ENCODE measurements at places on chromosomes 11 and 22.

DNA sequence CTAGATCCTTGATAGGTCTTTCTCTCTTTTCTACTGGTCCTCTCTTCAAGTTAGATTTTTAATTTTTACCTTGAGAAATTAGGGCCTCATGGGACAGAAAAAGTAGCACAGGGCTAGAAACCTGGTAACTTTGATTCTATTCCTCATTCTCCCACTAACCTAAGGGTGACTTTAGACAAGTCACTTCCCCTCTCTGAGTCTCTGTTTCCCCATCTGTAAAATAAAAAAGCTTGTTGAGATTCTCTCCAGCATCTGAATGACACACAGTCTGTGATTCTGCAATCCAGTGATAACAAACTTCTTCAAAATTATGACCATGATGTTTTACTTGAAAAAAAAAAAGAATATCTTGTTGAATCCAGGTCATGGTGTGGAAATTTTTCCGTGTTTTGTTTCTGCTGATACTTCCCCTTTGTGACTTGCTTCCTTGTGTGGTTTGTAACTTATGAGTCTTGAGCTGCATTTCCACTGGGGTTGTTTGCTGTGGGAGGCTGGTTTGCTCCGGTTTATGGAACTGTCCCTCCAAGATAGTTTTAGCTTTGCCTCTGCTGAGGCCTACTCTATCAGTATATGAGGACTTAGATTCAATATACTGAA lies 9.8 kb upstream of the MPEG1 start:
- no peak for DNase-seq

DNA sequence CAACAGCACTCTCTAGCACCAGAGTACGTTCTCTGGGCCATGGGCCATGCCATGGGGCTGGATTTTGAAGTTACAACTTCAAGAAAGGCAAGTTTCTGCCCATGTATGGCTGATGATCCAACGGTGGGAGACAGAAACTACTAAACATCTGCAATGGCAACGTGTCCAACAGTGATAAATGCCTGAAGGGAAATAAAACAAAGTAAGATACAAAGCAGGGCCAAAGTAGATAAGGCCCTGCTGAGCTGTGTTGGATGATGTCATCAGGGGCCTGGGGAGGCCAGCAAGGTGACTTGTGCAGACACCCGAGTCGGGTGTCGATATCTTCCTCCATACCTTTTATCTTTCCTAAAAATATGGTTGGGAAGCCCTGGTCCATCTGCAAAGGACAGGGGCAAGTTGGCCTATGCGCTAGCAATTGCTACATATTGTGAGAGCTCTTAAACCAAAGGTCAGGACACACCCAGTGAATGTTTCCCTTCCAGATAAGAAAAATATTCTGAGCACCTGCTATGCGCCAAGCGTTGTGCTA lies 487.2 kb downstream of the MN1 start:
- DNase-seq: no peak

- peak; percentile 24 for DNase-seq
Measured at GRCh38 chr11:69352715-69353319, 58.9 kb downstream of the MYEOV start.

GRCh38 chr11:119626871-119627270 lies 102.1 kb downstream of the NECTIN1 start:
- no peak for DNase-seq

DNA sequence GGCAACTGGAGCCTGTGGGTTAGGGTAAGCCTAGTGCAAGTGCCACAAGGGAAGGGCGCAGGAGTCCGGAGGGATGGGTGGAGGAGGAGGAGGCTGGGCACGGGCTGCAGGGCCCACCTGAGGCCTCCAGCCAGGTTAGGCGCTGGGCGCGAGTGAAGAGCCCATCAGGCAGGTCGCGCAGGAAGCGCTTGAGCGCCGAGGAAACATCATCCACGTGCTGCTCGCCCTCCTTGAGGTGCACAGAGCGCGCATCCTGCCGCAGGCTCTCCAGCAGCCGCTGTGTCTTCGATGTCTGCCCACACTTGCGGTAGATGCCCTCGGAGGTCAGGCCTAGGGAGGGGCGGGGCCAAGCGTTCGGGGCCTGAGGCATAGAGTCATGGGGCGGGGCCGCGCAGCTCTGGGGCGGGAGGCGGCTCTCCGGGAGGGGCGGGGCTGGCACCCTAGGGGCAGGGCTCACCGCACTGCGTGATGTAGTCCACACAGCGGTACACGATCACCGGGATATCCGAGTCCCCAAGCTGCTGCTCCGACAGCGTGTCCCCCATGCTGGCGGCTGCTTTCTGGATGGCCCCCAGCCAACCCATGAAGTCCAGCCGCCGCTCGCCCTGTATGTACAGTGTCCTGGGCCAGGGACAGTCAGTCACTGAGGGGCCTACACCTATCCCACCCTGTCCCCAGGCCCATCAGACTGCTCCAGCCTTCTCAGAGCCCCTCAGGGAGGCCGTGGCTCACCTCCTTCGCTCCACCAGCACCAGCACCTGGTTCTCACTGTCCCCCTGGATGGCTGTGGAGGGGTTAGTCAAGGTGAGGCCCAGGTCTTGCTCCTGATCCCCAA lies 22.9 kb upstream of the PDE2A start:
- DNase-seq: no peak

DNA sequence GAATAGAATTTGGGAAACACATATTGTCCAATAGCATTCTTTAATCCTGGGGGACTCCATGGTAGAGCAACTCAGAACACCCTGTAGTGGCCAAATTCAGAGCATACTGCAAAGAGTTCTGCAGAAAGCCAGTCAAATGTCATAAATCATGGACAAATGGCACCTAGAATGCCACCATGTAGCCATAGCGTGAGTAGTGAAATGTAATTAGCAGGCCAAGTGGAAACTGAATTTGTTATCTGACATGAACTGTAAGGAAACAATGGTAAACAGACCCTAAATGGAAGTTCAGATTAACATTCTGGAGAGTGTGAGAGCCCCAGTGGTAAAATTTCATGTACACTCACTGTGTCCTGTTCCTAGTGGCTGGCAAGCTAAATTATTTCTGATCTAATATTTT lies 7.0 kb upstream of the PRSS23 start:
- no peak for DNase-seq

- no peak for DNase-seq
Measured at GRCh38 chr11:122344215-122344614, 228.2 kb upstream of the BLID start.

DNA sequence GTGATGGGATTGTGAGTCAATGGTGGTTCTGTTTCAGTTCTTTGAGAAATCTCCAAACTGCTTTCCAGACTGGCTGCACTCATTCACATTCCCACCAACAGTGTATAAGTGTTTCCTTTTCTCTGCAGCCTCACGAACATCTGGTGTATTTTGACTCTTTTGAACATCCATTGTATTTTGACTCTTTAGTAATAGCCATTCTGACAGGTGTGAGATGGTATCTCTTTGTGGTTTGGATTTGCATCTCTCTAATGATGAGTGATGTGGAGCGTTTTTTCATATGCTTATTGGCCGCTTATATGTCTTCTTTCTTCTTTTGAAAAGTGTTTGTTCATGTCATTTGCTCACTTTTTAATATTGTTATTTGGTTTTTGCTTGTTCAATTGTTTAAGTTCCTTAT lies 19.4 kb downstream of the NELL1 start:
- DNase-seq: no peak

- no peak for DNase-seq
Measured at GRCh38 chr11:36411202-36411640, 98.9 kb downstream of the TRAF6 start.

GRCh38 chr22:43230971-43231723 lies 44.2 kb upstream of the TTLL12 start:
- DNase-seq: peak; percentile 36

- peak; percentile 36 for DNase-seq
Measured at GRCh38 chr11:133834682-133835592, 10.4 kb downstream of the SPATA19 start.

DNA sequence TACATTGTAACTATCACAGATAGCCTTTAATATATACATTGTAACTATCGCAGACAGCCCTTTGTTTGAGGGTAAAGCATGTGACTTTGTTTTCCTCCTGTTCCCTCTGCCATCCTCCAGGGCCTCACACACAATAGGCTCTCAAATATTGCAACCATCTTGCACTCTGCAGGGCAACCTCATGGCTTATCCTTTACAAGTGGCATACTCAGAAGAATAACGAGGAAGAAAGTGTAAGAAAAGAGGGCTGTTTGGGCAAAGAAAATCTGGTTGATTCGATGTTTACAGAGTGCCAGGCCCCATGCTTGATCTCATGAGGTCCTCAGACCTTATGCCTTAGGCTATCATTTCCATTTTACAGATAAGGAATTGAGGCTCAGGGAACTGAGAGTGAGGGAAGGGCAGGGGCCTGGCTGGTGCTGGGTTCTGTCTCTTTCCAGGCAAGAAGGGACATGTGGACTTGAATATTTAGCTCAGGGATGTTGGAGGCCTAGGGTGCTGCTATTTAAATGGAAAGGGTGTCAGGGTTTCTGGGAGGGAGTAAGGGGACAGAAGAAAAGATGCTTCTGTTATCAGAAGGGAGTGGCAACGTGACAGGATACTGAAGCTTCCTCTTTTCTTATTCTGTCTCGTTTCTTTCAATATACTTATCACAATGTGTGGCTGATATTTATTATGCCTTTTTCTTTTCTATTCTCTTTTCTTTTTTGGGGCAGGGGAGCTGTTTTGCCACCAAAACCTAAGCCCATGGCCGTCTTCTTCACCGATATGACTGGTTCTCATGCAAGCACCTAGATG lies 1.1 kb upstream of the SAMM50 start:
- no peak for DNase-seq

DNA sequence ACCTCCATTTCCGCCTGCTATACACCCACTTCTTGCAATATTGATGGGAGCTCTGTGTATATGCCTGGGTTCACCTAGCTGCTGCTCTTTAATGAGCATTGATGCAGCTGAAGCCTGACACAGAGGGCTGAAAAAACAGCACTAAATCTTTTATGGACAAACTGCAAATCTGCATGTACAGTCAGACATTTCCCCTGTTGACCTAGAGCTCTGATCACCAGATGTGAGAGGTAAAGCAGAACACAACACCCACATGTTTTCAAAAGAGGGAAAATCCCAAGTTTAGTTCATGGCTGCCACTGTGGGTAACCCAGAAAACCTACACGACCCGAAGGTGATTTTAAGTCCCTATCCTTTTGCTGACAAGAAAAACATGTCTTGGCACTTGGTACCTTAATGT lies 303.0 kb upstream of the PITPNB start:
- no peak for DNase-seq

DNA sequence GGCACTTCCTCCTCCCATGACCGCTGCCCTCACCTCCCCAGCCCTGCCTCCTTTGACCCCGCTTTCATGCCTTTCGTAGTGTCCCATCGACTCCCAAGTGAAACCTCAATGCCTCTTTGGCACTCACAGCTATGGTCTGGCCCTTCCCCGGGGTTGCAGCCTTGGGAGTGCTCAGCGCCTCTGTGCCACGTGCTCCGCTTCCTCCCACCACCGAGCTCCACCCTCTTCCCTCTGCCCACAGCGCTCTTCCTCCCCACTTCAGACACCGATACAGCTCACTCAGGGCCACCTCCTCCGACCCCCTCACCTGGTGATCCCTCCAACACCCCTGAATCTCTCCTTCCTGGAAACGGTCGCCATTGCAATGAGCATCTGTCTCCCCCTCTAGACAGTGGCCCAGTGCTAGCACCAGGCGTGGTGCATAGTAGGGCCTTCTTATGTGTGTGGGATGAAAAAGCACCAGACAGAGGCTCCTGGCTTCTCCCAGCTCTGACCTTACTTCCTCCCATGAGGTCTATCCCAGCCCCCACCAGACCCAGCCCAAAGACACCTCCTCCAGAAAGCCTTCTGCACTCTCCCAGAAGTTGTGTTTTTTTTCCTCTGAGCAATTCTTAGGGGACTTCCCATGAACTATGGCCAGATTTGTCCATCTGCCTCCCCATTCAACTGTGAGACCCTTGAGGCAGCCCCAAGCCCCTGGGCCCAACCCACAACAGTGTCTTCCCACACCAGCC lies 16.4 kb upstream of the SCGB1A1 start:
- DNase-seq: peak; percentile 8

GRCh38 chr11:119248750-119249670 lies 42.9 kb downstream of the CBL start:
- no peak for DNase-seq

DNA sequence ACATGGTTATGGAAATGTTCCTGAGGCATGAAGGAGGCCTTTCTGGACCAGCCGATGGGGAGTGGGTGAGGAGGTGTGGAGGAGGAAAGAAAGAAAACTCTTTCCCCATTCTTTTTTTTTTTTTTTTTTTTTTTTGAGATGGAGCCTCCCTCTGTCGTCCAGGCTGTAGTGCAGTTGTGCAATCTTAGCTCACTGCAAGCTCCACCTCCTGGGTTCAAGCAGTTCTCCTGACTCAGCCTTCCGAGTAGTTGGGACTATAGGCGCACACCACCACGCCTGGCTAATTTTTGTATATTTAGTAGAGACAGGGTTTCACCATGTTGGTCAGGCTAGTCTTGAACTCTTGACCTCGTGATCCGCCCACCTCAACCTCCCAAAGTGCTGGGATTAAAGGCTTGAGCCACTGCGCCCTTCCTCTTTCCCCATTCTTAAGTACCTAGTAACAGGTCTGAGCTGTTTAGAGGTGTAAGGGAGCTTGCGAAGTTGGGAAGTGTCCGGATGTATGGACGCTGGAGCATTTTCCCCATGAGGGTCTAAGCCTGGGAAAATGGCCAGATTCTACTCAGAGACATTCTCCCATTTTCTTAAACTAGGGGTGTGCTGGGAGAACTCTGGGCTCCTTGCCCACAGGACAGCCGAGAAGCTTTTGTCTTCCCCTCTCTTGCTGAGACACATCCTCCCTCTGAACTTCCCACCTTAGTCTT lies 135.8 kb downstream of the TEAD1 start:
- DNase-seq: no peak

GRCh38 chr11:3338569-3339339 lies 40.2 kb downstream of the ZNF195 start:
- DNase-seq: no peak

DNA sequence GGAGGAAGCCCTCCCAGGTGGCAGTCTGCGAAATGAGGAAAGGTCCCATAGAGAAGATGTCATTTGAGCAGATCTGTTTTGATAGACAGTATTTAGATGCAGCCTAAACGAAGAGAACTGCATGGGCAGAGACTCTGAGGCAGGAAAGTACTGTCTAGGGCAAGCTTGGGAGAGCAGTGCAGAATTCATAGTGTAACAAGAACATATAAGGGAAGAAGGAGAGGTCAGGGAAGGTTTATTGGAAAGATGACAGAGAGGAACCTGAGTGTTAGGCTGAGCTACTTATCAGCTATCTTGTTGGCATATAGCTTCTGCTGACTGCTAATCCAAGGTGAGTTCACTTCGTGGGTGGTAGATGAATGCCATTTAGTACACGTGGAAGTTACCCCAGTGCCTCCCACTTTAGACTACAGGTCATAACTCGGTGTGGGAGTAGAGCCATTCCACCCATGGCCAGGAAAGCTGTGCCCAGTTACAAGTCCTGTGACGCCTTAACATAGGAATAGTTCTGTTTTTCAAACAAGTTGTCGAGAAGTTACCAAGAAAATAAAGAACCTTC lies 99.5 kb downstream of the DBX1 start:
- no peak for DNase-seq

Data from stimulated activated CD8-positive, alpha-beta memory T cell treated with anti-CD3 and anti-CD28 coated beads, Interleukin-15, amount 100 ng/mL, for 48 hours (primary cell).